Peyer's patch (tissue), 4 donors: ENCODE measurements at places on chromosomes 5 and 9. TPM values are rescaled to one million over a fixed set of nuclear protein-coding genes. Genes with fewer than 3 reads are reported as not detected.

DNA sequence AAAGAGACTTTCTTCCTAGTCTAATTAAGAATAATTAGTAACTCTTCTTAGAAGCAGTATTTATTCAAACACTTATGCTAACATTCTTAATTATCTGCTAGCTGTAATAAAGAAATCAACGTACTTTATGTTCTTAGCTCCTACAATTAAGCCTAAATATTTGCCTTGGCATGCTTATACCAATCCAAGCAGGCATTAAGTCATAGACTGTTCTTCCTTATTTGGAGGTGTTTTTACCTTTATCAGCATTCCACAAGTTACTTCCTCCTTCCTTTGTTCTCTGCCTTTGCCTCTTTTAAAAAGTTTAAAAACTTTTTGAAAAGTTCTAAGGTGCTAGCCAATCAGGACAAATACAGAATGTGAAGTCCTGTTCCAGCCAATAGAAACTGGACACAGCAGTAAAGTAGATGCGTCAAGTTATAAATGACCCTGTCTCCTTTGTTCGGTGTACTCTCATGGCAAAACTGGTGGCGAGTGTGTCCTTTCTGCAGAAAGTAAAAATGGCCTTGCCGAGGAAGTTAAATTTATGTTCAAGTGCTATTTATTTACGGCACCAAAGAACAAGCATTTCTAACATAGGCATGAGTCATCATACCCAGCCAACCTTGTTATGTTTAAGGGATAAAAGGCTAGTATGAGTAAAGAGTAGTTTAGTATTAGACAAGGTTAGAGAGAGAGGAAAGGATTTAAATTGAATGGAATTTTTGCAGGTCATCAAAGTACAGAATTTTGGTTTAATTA, 58.6 kb downstream of the GPBP1 start:
- H3K4me3 ChIP-seq = no peak overlapping the region
- peaks cover 5% of the 10 kb centered on the region for H3K4me1 ChIP-seq
- H3K27me3 ChIP-seq = no peaks in the 10 kb centered on the region
- H3K27ac ChIP-seq = no peak overlapping the region
- peaks cover 45% of the 10 kb centered on the region for H3K36me3 ChIP-seq
- DNase-seq = no peak

GRCh38 chr5:51172903-51173626, 210.2 kb upstream of the ISL1 start:
- no peaks in the 10 kb centered on the region for H3K27me3 ChIP-seq
- H3K36me3 ChIP-seq = no peaks in the 10 kb centered on the region
- H3K4me1 ChIP-seq = no peaks in the 10 kb centered on the region
- H3K27ac ChIP-seq = no peak overlapping the region
- DNase-seq = no peak
- no peak overlapping the region for H3K4me3 ChIP-seq

DNA sequence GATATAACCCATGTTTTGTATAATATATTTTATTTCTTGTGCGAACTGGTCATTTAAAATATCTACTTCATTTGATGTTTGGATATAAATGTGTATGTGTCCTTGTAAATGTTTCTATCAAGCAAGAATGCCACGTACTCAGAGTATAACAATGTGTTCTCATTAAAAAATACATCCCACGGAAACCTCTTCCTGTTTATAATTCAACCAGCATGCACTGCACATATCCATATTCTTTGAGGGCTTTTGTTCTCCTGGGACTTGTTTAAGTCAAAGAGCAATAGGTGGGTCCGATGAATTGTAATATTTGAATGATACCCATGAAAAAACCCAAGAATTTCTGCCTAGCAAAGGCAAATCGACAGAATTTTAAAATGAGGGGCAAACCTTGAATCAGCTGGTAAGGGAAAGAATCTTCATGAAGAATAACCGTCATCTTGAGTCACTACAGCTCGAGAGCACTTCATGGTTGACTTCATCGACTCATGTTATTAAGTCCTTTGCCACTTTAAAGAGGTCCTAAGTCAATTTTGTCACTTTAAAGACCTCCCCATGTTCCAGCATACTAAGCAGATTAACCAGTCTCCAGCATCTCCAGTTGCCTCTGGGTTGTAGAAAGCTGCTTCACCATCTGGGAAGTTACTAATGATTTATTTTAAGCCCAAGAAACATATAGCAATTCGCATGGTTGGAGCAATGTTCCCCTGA, 80.6 kb downstream of the NPR3 start:
- no peaks in the 10 kb centered on the region for H3K36me3 ChIP-seq
- no peak for DNase-seq
- no peak overlapping the region for H3K27ac ChIP-seq
- no peak overlapping the region for H3K4me3 ChIP-seq
- H3K4me1 ChIP-seq = no peaks in the 10 kb centered on the region

DNA sequence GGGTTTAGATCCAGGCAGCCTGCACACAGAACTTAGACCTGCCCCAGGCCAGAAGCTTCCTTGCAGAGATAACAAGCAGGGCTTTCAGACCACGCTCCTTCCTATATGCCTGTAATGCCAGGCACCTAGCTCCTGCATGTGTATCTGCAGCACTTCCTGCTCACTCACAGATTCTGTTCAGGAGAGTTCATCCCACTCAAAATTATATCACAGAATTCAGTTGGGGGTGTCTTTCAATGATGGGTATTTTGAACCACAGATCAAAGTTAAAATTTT, 105.8 kb downstream of the SGCD start:
- no peak for DNase-seq
- H3K4me1 ChIP-seq = no peaks in the 10 kb centered on the region
- H3K36me3 ChIP-seq = no peaks in the 10 kb centered on the region
- H3K4me3 ChIP-seq = no peak overlapping the region
- H3K27me3 ChIP-seq = no peaks in the 10 kb centered on the region
- no peak overlapping the region for H3K27ac ChIP-seq

PRDM9 gene
- not detected for total RNA-seq

DNA sequence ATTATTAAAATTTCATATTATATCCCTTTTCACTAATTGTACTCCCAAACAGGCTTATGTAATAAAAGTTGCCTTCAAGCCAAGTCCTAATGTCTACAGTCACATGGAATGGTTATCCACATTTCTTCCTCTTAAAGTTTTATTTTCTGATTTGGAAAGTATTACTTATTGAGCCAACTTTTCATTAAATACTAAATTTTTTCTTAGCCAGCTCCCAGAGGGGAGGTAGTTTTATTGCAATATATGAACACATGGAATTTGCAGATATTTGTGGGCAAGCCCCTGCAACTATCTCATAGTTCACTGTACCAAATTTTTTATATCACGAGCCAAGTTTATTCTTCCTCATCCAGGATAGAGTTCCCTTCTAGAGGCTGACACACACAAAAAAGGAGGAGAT, 332.8 kb upstream of the PTGER4 start:
- no peak overlapping the region for H3K27ac ChIP-seq
- no peaks in the 10 kb centered on the region for H3K27me3 ChIP-seq
- H3K4me3 ChIP-seq = no peak overlapping the region
